ENCODE measurements at places on chromosomes 2 and 18.

DNA sequence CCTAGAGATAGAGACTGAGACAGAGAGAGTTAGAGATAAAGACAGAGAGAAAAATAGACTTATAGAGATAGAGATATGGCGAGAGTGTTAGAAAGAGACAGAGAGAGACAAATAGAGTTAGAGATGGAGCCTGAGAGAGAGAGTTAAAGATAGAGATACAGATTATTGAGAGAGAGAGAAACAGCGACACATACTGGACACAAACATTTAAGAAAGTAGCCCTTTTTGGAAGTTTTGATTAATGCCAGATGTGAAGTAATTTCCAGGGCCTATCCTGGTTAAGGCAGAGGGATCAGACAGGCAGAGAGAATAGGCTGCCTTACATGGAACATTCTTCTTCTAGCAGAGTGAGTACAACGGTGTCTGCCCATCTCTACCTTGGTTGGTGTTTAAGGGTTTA is 311.6 kb upstream of the CDH7 start:
- no peak for DNase-seq

GRCh38 chr2:43877782-43878464 is 39.2 kb downstream of the ABCG8 start:
- DNase-seq: no peak

GRCh38 chr2:198097630-198098029 is 293.2 kb downstream of the PLCL1 start:
- no peak for DNase-seq

DNA sequence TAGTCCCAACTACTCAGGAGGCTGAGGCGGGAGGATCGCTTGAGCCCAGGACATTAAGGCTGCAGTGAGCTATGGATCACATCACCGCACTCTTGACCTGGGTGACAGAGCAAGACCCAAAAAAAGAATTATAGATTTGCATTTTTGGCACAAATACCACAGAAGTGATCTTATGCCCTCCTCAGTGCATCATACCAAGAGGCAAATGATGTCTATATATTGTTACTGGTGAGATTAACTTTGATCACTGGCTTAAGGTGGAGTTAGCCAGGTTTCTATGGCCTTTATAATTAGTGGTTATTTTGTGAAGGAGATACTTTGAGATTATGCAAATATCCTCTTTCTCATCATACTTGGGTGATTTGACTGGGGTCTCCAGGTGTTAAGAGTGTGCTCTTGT is 22.1 kb upstream of the CATIP start:
- DNase-seq: no peak

DNA sequence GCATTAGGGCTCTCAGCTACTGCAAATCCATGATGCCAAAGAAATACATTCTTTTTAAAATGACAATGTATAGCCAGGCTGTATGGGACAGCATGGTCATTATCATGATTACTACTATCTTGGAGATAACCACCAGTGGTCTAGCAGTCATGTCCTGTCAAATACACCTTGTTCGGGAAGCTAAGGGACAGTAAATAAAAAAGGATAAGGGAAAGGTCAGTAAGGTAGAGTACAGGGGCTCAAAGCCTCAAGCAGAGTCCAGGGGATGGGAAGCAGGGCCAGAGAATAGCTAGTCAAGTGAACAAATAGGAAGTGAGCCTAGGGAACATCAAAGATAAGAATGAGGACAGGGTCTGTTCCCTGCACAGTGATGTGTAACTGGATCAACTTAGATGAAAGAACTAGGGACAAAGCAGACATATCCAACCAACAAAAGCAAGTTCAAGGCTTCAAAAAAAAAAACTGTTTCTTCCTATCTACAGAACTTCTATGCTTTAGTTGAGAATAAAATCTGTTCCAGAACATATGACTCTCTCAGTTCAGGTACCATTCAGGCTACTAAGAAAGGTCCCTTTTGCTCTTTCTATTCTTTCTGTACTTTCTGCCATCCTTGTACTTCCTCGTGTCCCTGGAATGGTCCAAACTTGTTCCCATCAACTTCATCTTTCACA is 62.9 kb upstream of the EHBP1 start:
- no peak for DNase-seq

GRCh38 chr18:76914314-76914713 is 92.0 kb downstream of the ZNF236 start:
- no peak for DNase-seq

DNA sequence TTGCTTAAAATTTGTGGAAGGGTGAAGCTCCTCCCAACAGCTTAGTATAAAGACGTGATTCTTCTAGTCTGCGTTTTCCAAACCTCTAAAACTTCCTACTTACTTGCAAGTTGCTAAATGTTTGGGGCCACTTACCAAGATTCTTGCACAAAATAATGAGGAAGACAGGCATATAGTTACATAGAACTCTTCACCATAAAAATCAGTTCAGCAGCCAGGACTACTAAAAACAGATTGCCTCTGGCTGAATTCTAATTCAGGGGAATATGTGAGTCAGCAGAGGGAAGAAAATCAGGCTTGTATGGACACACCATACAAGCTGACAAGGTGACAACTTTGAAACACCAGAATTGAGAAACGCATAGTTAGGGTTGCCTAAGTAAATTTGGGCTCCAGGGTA is 2.8 kb upstream of the PEX13 start:
- no peak for DNase-seq

DNA sequence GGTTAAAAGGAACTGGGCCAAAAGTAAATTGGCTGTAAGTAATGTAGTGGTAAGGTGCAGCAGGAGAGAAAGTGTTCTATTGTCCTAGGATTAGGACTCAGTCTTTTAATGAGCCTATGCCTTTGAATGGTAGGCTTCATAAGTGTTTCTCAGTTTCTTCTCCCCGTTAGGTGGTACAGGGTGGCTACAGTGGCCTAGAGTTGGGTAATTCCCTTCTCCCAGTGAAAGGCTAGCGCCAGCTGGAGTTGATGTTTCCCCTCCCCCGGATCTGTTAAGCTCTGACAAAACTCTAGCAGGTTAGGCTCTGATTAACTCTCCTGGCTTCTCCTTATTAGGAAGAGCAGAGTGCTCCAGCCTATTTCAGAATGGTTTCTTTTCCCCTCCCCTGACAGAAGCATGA is 127.7 kb downstream of the DNAH6 start:
- no peak for DNase-seq

GRCh38 chr2:30503007-30503694 is 56.1 kb downstream of the LCLAT1 start:
- DNase-seq: no peak

- no peak for DNase-seq
These were observed 55.2 kb downstream of the UNC50 start for GRCh38 chr2:98663511-98664090.

DNA sequence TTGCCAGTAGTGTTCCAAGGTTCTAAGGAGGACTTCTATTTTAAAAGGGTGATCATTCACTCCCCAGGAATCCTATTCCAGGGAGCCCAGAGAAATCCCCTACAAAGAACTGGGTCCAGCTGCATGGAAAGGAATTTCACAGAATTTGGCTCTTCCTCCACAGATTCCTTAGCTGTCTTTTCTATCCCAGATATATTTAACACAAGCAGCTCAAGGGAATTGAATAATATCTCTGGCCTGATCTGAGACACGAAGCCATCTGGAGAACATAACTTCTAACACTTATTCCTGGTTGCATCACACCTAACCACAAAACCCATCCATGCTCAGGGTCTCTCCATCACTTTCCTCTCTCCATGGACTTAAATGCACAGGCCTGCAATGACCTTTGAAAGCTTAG is 306.7 kb upstream of the ACVR2A start:
- DNase-seq: no peak

DNA sequence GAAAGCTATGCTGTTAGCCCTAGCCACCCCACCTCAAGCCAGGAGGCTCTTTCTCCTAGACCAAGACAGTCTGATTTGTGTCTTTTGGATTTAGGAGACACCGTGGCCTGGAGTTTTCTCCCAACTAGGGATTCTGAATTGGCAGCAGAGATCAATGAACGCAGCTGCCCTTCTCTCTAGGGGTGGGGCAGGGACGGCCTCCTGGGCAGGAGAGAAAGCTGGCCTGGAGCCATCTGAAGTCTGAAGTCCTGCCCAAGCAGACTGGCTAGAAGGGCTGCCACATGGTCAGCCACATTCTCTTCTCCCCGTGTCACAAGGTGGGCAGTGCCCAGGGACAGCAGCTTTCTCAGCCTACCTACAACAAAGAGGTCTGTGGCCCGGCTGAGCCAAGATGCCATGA is 45.1 kb downstream of the PIEZO2 start:
- no peak for DNase-seq

GRCh38 chr2:320561-320960 is 32.7 kb upstream of the ALKAL2 start:
- no peak for DNase-seq

DNA sequence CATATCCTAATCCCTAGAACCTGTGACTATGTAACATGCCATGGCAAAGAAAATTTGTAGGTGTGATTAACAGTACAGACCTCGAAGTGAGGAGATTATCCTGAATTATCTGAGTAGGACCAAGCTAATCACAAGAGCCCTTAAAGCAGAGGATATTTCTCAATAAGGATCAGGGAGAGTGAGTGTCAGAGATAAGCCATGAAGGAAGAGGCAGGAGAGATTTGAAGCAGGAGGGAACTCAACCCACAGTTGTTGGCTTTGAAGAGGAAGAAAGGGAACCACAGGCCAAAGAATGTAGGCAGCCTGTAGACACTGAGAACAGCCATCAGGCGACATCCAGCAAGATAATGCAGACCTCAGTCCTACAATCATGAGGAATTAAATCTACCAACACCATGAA is 229.3 kb downstream of the NBAS start:
- DNase-seq: no peak

GRCh38 chr18:79117385-79117784 is 48.2 kb downstream of the ATP9B start:
- DNase-seq: no peak

- no peak for DNase-seq
These were observed 96.6 kb upstream of the LYPD1 start for GRCh38 chr2:132766573-132766972.

DNA sequence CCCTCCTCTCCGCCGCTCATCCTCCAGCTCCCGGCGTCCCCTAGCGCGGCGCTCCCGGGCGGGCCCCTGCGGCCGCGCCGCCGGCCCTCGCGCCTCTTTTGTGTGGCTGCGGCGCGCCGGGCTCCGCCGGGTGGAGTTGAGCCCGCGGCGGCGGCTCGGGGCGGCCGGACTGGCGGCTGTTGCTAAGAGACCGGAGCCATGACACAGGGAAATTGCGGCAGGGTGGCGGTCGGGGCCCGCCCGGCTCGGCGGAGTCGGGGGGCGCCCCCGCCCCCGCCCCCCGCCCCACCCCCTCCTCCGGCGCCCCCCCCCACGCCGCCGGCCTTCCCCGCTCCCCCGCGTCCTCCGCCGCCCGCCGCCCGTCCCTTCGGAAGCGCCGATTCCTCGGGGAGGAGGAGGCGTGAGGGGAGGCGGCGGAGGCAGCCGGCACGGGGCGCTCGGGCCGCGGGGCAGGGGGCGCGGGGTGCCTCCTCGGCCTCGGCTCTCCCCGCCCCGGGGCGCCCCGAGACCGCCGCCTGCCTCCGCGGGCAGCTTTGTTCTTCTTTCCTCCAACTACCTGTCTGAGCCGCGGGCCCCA is at the start of gene TMEM200C:
Gene TMEM200C (minus strand): TSS at position 224 of the 577 bp plus-strand sequence. CDS start 3,459 bp downstream, outside the sequence.
- DNase-seq: no peak

GRCh38 chr2:72932045-72932740 is 14.9 kb downstream of the EMX1 start:
- DNase-seq: no peak

DNA sequence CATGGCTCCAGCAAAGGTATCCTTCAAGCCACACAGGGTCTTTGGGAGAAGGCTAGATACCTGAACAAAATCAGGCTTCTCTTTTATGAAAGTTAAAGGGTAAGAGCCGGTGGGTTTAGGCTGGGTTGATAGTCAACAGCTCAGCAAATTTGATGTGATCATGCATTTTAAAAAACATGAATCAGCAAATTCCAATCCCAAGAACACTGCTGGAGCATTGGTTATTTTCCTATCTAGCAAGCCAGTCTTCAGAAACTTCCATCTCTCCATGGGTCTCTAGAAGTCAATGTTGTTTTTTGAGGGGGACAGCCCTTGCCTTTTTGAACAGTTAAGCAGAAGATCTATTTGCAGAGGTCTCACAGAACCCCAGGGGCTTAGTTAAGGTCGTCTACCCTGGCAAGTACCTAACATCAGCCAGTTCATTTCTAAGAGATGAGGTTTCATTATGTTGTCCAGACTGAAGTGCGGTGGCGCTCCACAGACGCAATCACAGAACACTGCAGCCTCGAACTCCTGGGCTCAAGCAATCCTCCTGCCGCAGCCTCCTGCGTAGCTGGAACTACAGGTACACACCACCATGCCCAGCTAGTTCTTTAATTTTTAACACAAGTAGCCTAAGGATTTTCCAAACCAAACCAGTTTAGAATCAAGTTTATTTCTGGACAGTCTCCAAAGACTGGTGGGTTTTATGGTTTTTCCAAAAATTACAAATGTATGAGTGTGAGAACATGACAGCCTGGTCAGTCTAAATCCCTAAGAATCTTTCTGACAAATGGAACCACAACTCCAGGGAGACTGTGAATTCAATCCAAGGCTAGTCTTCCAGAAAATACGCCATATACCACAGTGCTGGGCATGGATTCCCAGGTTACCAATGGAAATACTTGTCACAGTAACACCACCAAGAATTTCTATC is 4.1 kb upstream of the ZCCHC2 start:
- no peak for DNase-seq

GRCh38 chr2:17736989-17737388 is 16.6 kb downstream of the SMC6 start:
- no peak for DNase-seq

DNA sequence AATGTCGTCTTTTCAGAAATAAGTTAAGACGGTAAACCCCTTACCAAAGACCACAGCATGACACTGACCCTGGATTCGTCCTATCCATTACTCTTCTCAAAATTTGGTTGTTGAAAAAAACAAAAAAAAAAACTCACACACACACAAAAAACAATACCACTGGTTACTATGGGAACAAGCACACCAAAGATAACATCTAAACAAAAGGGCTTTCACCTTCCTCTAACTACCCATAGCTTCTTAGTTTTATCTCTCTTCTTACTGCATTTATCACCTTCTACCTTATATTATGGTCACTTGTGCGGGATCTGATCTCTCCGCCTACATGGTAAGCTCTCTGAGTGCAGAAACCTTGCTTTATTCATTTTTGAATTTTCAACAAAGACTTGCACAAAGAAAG is 192.7 kb downstream of the STK39 start:
- DNase-seq: no peak

DNA sequence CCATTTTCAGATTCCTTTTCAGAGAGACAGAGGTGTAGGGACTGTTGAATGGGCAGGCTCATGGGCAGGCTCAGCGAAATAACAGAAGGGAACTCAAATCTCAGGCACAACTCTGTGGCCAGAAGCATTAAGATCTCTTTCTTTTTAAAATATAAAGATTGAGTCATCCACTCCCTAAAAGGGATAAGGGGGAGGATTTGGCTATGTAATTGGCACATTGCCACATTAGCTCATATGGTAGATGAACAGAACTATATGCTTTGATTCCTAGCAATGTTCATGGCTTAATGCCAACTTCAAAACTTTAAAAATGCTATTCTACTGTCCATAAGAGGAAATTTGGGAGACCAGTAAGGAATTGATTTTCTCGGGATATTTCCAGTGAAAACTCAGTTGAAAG is 53.8 kb upstream of the SLC5A7 start:
- no peak for DNase-seq

Data from stimulated activated CD8-positive, alpha-beta memory T cell treated with anti-CD3 and anti-CD28 coated beads, Interleukin-15, amount 100 ng/mL, for 4 hours (primary cell).